ENCODE measurements at places on chromosomes 1 and 21. TPM values are rescaled to one million over a fixed set of nuclear protein-coding genes. Genes with fewer than 3 reads are reported as not detected.

DNA sequence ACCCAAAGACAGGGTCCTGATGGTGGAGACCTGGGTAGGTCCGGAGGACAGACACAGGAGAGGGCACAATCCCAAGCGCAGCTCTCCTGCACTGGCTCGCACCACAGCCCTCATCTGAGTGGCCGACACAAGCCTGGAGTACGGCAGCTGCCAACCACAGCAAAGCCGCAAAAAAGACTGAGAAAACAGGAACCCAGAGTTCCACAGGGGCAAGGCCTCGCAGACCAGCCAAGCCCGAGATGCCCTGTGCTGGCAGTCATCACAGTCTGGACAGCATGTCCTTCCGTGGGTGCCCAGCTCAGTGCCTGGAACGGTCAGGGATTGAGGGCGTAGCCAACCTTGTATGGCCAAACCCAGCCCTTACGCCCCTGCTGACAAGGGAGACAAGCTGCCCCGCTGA, 11.4 kb downstream of the ZBTB48 start:
- no peak overlapping the region for H3K4me3 ChIP-seq
- H3K27me3 ChIP-seq, result no peaks in the 10 kb centered on the region

The KRTAP19-3 gene
- polyA plus RNA-seq, result not detected

The SLC25A34 gene
- 0.35 TPM for polyA plus RNA-seq

The LRRN2 gene
- polyA plus RNA-seq, result not detected

- H3K27me3 ChIP-seq, result no peaks in the 10 kb centered on the region
- H3K27ac ChIP-seq, result no peak overlapping the region
- DNase-seq, result no peak
- no peak overlapping the region for H3K4me3 ChIP-seq
- peaks cover 29% of the 10 kb centered on the region for H3K4me1 ChIP-seq
Observed at GRCh38 chr21:43602266-43603232, 56.7 kb downstream of the HSF2BP start.

DNA sequence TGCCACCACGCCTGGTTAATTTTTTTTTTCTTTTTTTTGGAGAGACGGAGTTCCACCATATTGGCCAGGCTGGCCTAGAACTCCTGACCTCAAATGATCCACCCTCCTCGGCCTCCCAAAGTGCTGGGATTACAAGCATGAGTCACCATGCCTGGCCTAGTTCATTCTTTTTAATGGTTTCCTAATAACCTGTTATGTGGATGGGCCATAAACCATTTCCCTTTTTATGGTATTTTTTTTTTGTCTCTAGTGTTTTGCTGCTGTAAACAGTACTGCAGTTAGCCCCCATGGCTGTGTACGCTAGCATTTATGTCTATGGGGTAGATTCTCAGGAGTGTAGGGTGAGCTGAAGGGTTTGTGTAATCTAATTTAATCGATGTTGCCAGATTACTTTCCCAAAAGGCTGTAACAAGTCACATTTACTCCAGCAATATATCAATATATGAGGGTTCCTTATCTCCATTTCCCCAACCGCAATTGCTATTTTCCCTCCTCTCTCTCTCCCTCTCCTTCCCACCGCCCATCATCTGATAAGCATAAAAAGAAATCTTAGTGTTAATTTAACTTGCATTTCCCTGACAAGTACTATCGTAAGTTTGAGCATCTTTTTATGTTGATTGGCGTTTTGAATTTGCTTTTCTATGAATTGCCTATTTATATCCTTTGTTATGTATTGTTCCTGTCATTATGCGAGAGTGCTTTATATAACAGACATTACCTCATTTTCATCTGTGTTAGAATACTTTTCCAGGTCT, 28.7 kb downstream of the RCSD1 start:
- no peak overlapping the region for H3K27ac ChIP-seq
- H3K4me1 ChIP-seq, result peaks cover 19% of the 10 kb centered on the region
- H3K4me3 ChIP-seq, result no peak overlapping the region
- no peak for DNase-seq
- no peaks in the 10 kb centered on the region for H3K36me3 ChIP-seq

GRCh38 chr1:22747021-22747734, 36.5 kb downstream of the EPHB2 start:
- peaks cover 34% of the 10 kb centered on the region for H3K4me1 ChIP-seq
- H3K4me3 ChIP-seq, result no peak overlapping the region
- H3K36me3 ChIP-seq, result no peaks in the 10 kb centered on the region
- DNase-seq, result peak; percentile 96

GRCh38 chr21:26425576-26425975, 147.5 kb downstream of the CYYR1 start:
- H3K27me3 ChIP-seq, result no peaks in the 10 kb centered on the region
- H3K4me1 ChIP-seq, result no peaks in the 10 kb centered on the region
- no peak overlapping the region for H3K27ac ChIP-seq
- no peaks in the 10 kb centered on the region for H3K36me3 ChIP-seq
